ENCODE measurements at places on chromosomes 12 and 14. TPM values are rescaled to one million over a fixed set of nuclear protein-coding genes. Genes with fewer than 3 reads are reported as not detected.

Gene MSRB3
- total RNA-seq = 7.0 TPM

Gene PLEKHG3
- 5.9 TPM for total RNA-seq

Gene KLRG1
- 10.5 TPM for total RNA-seq

Gene LRRC10
- total RNA-seq = not detected

GRCh38 chr14:67940486-67941455 is 121.2 kb downstream of the RAD51B start:
- DNase-seq = no peak
